LHCN-M2 (cell line): ENCODE measurements at places on chromosomes 7 and 10. TPM values are rescaled to one million over a fixed set of nuclear protein-coding genes. Genes with fewer than 3 reads are reported as not detected.

Gene SEMA4G
- total RNA-seq, result 0.46 and 0.64 TPM in 2 replicates

Gene EPO
- total RNA-seq, result 0.11 TPM in 1 of 2 replicates, not detected in the other

Gene CFAP43
- 0.06 TPM in 1 of 2 replicates, not detected in the other for total RNA-seq

Gene EPHA1
- total RNA-seq, result not detected in 2 replicates

Gene MAT1A
- total RNA-seq, result not detected in 2 replicates

Gene BLVRA
- total RNA-seq, result 30.7 and 38.5 TPM in 2 replicates

Gene WDR86
- total RNA-seq, result 1.3 TPM in 1 of 2 replicates, not detected in the other

Gene HOXA13
- total RNA-seq, result 0.06 and 0.11 TPM in 2 replicates

Gene MAGI2
- 2.4 and 3.6 TPM in 2 replicates for total RNA-seq

Gene CUX1
- total RNA-seq, result 26.4 and 33.3 TPM in 2 replicates

Gene NRP1
- total RNA-seq, result 174 and 181 TPM in 2 replicates

Gene IDI2
- total RNA-seq, result not detected in 2 replicates

Gene AFAP1L2
- under 0.01 TPM in 1 of 2 replicates, not detected in the other for total RNA-seq

Gene CCDC146
- total RNA-seq, result 0.92 and 2.1 TPM in 2 replicates

Gene RAMP3
- not detected in 2 replicates for total RNA-seq

Gene GIMAP1
- not detected in 2 replicates for total RNA-seq

Gene CPEB3
- total RNA-seq, result 0.40 and 0.45 TPM in 2 replicates

Gene CTNNA3
- total RNA-seq, result 0.06 and 0.19 TPM in 2 replicates

Gene SMKR1
- total RNA-seq, result 0.46 and 0.71 TPM in 2 replicates

Gene FAM25A
- not detected in 2 replicates for total RNA-seq

Gene CH25H
- total RNA-seq, result 0.06 TPM in 2 replicates

Gene NCF1
- total RNA-seq, result not detected in 2 replicates

Gene RNF133
- total RNA-seq, result 0.13 TPM in 1 of 2 replicates, not detected in the other

Gene WEE2
- not detected in 2 replicates for total RNA-seq

Gene HOXA3
- total RNA-seq, result 4.6 and 4.7 TPM in 2 replicates

Gene OIT3
- 0.06 TPM in 1 of 2 replicates, not detected in the other for total RNA-seq

Gene OR2A7
- not detected in 2 replicates for total RNA-seq

Gene MACROH2A2
- 13.3 and 14.5 TPM in 2 replicates for total RNA-seq

Gene LDB3
- 0.06 TPM in 1 of 2 replicates, not detected in the other for total RNA-seq

Gene UNCX
- not detected in 2 replicates for total RNA-seq
